ENCODE measurements at places on chromosomes 11 and 22.

- DNase-seq, result no peak
These were observed 10.8 kb upstream of the TCF20 start for GRCh38 chr22:42281284-42281683.

DNA sequence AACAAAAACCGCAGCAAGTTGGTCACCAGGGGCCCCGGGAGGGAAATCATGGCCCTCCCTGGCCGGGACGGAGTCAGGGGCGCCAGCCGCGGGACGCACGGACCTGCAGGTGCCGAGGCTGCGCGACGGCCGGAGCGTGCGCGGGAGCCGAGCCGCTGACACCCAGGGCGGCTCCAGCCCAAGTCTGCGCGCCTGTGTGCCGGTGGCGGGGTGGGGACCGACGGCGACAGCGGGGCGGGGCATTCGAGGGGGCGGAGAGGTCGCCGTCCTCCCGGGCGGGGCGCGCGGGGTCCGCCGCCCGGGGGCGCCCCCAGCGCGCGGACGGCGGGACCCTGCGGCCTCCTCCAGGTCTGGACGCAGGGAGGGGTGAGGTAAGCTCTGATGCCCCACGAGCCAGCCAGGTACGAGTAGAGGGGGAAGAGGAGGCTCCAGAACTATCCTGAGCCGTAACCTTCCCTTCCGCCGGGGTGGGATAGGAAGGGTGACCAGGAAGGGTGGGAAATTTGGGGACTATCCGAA lies at the start of gene ESAM:
TSS of gene ESAM (minus strand) at position 186 of the 519 bp plus-strand sequence. CDS start at position 50, 136 bp downstream.
- DNase-seq, result no peak

GRCh38 chr22:27913162-27913741 lies 5.8 kb downstream of the PITPNB start:
- no peak for DNase-seq

- DNase-seq, result no peak
These were observed 334.8 kb downstream of the GUCY1A2 start for GRCh38 chr11:106683435-106683834.

- DNase-seq, result no peak
These were observed 640.2 kb upstream of the LUZP2 start for GRCh38 chr11:23856654-23857053.

- peak; percentile 22 for DNase-seq
These were observed 716 bp downstream of the AMOTL1 start for GRCh38 chr11:94768602-94769541.

GRCh38 chr11:60158636-60159035 lies 24.2 kb downstream of the MS4A6A start:
- no peak for DNase-seq

- DNase-seq, result no peak
These were observed 34.9 kb downstream of the SERPIND1 start for GRCh38 chr22:20808844-20809243.

- DNase-seq, result no peak
These were observed 32.2 kb downstream of the IL10RA start for GRCh38 chr11:118018401-118018800.

DNA sequence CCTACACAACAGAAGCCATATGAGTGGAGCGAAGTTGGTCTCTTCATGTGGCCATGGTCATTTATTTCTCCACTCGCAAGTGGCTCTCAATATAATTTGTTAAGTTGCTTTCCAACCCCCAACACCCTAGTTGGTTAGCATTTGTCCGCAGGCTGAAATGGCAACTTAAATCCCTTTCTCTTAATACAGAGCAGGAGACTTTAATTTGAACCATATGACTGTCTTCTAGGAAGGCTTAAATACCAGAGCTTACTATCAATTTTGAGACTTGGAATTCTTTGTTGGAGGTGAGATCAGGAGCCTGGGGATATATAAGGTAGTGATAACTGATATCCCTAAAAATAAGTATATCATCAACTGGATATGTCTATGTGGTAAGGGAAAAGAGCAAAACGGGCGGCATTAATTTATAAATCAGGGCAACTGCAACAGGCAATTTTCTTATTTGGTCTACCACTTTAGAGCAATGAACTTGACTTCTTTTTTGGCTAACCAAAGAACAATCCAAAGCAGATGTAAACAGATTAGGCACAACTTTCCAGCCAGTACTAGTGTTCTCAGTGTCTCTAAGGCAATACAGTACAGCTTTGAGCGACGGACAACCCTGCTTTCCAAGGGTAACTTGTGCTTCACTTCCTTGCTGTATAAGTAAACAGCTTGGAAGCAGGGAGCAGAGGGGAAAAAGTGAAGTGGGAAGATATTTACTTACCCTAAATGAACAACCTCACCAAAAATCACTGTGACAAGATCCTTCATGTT lies 74.7 kb upstream of the APOA1 start:
- no peak for DNase-seq

DNA sequence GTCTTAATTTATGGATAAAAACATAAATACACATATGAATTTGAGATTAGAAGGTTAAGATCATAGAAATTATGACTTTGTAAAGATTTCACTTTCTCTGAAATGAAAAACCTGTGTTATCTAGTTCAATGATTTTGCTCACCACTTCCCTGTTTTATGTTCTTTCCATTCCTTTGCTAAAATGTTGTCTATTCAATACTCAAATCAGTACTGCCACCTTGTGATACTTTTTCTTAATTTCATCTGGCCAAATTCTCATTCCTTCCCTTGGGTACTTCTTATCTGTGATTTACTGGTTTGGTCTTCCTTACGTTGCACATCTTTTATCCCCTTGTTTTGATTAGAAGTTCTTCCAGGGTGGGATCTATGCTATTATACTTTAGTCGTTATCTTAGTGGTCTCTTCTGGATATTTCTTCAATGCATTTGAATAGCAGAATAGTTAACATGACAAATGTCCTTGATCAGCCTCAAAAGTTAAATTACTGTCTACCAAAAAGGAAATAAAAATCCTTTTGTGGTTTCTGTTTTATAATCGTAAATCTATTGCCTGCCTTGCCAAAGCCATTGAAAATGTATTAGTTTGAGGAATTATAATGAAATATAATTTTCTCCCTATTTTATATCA lies 197.0 kb downstream of the PGR start:
- DNase-seq, result peak; percentile 42

Measured in foreskin melanocyte (primary cell).